Central memory CD8-positive, alpha-beta T cell (primary cell): ENCODE measurements at places on chromosomes 5 and 9.

DNA sequence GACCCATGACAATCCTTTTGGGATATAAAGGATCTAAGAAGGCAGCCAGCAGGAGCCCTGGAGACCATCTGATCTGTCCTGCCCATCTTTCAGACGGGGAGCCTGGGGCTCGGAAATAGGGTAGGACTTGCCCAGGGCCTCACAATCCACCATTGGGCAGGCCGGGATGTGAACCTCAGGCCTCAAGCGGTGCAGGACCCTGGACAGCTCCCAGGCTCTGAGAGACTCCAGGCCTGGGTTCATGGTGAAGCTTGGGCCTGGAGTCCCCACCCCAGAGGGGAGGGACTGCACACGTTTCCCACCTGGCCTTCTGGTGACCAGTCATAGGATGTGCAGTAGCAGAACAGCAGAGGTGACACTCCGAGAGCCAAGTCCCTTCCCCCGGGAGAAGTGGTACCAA, 36.6 kb upstream of the RAPGEF1 start:
- DNase-seq: no peak

GRCh38 chr5:14450018-14450524, 131.5 kb upstream of the OTULINL start:
- no peak for DNase-seq

- no peak for DNase-seq
These were observed 21.2 kb upstream of the OLFM1 start for GRCh38 chr9:135066291-135066690.

- DNase-seq: no peak
These were observed 24.6 kb downstream of the APC start for GRCh38 chr5:112762113-112762810.

GRCh38 chr9:36632892-36633291, 60.2 kb downstream of the MELK start:
- DNase-seq: no peak

DNA sequence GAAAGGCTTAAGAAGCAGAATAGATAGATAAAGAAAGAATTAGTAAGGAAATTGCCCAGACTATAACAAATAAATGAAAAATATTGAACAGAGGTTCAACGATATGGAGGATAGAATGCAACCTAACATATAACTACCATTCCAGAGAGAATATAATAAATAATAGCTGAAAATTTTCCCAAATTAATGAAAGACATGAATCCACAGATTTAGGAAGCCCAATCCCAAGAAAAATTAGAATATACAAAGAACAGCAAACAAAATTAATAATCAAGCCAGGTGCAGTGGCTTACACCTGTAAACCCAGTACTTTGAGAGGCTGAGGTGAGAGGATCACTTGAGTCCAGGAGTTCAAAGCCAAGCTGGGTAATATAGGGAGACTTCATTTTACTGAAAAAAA, 27.8 kb upstream of the FNIP1 start:
- no peak for DNase-seq

GRCh38 chr5:110809006-110809405, 70.2 kb downstream of the SLC25A46 start:
- DNase-seq: no peak

DNA sequence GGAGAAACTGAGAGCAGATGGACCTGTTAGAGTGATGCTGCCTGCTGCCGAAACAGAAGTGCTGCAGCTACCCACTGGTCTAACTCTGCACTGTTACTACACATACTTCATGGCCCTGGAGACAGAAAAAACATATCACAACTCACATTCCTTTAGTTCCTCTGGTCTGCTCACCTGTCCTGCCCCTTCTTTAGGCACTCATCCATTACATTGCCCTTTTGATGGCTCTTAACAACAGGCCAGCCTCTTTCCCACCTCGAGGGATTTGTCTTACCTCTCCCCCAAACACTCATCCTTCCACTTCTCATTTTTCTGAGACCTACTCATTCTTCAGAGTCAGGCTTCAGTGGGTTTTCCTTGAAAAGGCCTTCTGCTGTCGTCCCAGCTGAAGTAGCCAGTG, 49.2 kb downstream of the KCTD16 start:
- no peak for DNase-seq

GRCh38 chr5:73969195-73970036, 343.4 kb downstream of the ARHGEF28 start:
- no peak for DNase-seq

DNA sequence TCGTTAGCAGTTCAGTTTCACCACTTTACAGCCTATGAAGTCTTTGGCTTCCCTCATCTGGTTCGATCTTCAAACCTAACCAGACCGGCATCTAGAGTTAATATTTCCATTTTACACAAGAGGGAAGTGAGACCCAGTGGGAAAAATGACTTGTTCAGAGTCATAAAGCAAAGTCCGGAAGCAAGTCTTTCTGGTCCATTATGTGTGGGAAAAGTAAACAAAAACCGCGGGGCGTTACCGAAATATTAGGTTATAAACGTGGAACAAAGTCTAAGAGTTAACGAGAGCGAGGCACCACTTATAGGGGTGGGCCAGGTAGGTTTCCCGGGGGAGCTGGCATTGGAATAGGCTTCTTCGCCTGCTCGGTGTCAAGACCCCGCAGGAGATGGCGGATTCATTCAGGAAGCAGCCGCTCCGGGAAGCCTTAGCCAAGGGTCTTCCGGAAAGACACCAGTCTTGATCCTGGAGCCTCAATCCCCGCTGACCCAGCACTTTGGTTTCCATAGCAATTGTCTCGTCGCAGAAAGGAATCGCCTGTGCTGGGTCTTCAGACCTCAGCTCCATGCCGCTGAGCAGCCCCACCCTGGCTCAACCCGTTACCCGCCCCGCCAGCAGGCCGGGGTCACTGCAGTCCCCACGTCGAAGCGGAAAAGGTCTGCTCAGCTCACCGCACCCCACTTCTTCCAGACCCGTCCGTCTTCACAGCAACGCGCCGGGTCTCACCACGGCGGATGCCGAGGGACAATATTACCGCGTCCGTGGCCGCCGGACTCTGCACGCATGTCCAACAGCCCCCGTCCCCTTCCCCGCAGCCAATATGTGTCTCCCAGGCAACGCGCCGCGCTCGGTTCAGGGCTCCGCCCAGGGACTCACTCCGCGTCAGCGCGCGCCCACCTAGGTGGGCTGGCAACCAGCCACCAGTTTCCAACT, at the start of gene C5orf52:
Gene C5orf52, plus strand, starts transcription at position 872 of the 930 bp plus-strand sequence. CDS start 82 bp downstream, outside the sequence.
- DNase-seq: no peak

DNA sequence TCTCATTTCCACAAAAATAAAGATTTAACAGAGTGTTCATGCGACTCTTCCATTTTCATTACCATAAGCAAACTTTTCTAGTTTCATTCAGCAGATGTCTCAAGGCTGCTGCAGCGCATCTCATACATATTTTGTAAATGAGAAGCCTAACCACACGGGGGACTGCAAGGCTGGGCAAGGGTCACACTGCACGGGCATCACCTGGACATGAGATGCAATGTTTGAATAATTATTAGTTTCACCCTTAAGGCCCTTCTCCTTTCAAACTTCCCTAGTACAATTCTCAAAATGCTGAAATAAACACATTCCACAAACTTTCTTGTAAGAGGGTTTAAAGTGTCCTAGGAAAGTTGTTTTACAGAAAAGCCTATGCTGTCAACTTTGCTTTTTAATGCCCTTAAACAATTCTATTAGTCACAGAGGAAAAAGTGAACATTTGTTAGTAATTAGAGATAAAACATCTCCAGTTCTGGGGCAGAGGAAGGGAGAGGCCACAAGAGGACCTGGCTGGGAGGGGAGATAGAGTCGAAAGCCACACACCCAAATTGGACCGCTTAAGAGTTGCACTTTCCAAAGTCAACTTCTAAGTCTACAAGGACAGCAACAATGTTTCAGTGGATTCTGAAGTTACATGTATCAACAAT, 1.3 kb downstream of the DENND1A start:
- DNase-seq: no peak

DNA sequence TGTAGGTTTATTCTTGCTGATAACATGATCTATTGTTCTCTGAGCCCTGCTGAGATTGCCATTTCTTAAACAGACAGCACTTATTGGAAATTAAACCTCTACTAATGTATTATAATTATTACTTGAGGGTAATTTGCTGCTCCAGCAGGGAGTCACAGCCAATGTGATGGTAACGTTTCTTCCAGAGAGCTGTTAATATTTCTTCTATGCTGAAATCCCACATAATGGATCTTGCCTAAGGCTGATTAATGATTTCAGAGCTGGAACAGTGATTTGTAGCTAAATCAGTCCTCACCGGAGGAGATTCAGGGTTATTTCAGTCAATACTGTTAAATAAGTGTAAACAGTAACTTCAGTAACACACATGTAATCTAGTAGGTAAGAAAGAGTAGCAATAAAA, 170.1 kb downstream of the CDH12 start:
- no peak for DNase-seq

DNA sequence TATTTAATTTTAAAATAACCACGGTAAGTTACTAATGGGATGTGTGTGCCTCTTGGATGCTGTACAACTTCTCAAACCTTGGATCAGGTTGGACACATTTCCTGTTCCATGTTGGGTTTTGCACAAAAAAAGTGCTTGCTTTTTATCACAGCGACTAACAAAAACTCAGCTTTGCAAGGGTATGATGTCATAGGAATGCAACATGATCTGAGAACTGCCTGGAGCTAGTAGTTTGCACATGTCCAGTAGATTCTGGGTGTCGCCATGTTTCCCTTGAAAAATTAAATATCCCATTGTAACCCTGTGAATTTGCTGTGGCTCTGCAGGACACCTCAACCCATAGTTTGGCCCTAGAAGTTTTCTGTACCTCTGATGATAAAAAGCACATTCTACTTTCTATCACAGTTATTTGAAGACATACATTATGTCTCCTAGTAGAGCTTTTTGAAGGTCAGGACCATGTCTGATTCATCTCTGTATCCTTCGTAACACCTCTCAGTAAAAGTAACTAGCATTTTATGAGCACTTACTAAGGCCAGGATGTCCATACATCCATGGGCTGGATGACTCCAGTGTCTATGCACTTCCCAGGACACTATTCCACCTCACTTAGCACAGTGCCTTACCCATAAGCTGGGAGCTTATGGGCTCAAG, 11.5 kb upstream of the FRMPD1 start:
- no peak for DNase-seq

DNA sequence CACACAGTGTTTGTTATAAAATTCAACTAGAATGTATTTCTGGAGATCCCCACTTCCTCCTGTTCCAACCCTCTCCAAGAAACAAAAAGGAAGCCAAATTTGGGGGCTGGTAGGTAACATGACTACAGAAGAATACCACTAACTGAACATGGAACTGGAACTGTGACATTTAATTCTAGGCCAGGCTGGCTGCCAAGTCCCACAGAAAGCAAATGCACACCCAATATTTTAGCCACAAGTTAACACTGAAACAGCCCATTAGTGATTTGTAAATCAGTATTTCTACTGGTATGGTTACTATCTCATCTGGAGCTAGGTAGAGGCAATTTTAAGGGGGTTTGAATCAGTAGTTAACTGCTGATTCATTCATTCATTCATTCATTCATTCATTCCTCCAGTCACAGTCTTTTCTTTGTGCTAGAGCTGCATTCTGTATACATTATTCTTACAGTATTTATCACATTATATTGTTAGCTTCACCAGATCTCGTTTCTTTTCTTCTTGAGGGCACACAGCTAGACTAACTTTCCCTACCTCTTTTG, 131.7 kb upstream of the GDNF start:
- no peak for DNase-seq
